ENCODE measurements at places on chromosomes 2 and 18.

DNA sequence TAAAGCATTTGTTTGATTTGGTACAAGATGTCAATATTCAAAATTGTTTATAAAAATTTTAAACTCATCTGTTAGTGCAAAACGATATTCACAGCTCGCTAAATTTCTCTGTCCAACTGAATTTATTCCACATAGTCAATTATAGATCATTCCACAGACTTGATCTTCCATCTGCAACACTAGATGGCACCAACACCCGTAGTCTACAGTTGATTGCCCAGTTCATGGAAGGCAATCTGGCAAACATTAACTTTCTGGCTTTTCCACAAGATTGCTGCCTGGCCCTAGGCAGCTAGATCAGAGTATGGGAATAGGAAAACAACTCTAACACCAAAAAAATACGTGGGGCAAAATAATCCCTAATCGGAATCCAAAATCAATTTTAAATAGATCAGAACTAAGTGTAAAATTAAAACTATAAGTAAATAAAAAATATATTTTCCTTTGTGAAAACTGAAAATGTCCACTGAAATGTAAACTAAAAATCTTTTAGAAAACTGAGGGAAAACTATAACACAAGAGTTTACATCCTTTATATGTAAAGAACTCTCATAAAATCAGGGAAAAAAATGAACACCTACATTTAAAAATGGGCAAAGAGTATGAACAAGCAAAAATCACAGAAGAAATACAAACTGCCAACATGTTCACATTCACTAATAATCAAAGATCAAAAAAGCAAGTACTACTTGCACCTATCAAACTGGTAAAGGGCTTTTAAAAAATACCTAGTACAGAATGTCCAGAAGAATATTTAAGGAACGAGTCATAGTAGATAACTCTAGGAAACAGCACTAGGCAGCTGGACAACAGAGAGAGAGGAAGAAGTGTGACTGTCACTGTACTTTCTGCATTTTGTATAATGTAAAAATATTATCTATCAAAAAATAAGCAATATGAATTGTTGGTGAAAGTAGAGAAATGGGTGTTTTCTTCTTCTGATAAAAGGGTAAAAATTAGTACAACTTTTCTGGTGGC lies 35.0 kb downstream of the RTN4 start:
- DNase-seq = peak; percentile 87

DNA sequence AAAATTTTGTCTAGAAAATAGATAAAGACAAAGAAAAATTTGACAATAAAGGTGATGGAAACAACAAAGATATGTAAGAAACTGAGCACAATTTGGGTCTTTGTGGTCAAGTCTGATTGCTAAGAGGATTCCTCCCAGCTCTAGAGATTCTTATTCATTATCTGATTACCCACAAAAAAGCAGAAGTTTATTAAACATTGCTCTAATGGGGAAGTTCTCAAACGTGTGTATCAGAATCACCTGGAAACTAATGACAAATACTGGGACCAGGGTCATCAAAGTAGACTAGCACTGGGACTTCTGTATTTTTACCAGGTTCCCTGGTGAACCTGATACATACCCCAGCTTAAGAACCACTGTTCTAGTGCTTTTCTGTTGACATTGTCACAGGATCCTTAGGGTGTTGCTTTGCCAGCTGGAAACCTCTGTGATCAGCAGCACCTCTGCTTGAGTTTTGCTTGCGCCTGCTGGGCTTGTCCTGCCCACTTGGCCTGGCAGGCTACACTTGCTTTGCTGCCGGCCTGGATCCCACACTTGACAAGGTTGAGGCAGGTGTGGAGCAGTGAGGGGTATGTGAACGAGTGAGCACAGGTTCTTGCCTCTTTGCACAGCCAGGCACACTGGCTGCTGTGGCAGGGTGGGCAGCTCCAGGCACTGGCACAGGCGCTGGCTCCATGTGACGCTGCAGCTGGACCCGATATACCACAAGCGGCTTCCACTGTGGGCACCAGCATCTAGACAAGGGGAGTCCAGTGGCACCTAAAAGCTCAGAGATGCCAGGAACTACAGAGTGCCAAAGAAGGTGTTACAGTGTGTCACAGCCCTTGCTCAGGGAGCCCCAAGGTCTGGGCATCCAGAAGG lies 6.2 kb upstream of the GORASP2 start:
- DNase-seq = no peak

- no peak for DNase-seq
These were observed 127.3 kb downstream of the HDAC4 start for GRCh38 chr2:239273280-239274234.

- DNase-seq = no peak
These were observed 308.5 kb downstream of the NOL4 start for GRCh38 chr18:33916200-33916599.

DNA sequence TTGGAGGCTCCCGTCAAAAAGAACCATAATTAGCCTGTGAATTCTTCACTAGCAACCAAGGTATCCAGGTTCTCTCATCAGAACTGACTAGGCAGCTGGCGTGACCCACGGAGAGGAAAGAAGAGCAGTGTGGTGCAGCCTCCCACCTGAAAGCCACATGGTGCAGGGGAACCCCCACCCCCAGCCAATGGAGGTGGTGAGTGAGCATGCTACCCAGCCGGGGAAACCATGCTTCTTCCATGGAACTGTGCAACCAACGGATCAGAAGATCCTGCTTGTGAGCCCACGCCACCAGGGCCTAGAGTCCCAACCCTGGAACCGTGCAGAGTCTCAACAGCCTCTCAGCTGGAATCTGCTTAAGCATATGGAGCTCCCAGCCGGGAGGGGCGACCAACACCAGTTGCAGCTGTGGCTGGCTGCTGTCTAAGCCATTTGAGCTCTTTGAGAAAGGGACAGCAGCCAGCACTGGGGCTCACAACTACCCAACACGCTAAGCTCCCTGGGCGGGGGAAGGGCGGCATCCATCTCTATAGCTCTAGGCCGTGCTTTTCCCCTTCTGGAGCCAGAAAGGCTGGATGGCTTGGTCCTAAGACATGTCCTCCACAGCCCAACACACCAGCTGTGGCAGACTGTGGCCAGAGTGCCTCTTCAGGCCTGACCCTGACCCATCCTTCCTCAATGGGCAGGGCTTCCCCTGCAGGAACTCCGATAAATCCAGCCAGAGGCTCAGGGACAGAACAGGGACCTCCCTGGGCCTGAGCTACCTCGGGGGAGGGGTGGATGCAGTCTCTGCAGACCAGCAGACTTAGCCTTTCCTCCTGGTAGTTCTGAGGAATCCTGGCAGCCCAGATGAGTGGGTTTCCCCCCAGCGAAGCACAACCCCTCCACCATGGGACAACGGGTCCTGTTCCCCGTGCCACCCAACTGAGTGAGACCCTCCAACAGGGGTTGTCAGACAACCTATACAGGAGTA lies 151.4 kb upstream of the NXPH2 start:
- DNase-seq = no peak

- DNase-seq = peak; percentile 23
These were observed 184.0 kb downstream of the KCNE4 start for GRCh38 chr2:223235986-223236385.

DNA sequence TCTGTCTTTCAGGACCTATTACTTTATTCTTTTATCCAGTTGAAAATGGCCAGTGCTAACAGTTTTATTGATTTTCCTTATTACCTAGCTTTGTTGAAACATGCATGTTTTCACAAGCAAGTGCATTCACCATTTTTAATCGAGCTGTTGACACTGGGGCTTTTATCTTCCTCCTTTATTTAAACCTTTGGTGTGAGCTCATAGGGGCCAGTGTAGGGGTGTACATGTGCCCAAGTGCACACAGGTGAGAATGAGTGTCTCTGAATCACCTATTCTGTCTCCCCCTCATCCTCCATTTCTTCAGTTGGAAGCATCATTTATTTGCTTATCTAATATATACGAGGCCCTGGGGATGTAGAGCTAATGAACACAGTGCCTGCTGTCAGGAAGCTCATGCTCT lies 199.1 kb downstream of the PRKCE start:
- no peak for DNase-seq

DNA sequence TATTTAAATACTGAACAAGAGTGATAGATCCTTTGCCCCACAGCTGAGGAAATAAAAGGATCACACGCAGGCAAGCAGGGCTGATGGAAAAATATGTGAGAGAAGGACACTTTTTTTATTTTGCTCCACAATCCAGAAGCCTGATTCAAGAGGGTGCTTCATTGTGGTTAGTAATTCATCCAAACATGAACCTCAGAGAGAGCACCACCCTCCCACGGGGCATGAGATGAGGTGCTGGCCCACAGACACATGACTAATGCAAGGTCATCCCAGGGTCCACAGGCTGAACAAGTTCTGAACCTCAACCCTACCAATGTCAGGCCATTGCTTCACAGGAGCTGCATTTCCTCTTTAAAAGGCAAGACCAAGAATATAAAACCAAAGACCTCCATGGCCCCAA lies 239.6 kb downstream of the MREG start:
- DNase-seq = peak; percentile 99

GRCh38 chr2:230896346-230897115 lies 28.5 kb downstream of the GPR55 start:
- no peak for DNase-seq

DNA sequence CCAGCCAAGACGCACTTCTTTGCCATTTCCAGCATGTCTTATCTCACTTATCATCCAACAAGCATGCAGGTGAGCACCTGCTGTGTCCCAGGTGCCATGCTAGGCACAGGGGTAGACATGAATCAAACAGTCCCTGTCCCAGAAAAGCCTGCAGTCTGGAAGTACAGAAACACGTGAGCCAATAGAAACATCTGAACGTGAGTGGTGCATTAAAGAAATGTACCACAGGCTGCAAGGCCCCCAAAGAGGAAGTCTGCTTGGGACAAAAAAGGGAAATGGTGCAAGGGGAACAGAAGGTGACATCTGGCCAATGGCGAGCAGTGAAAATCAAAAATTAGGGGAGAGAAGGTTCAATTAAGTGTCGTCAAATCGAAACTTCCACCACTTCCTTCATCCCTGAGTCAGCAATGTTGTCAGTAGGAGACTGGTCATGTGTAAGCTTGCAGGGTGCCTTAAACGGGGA lies 17.6 kb upstream of the TMEM247 start:
- no peak for DNase-seq

- DNase-seq = no peak
These were observed 56.2 kb downstream of the HNMT start for GRCh38 chr2:138020432-138020831.

DNA sequence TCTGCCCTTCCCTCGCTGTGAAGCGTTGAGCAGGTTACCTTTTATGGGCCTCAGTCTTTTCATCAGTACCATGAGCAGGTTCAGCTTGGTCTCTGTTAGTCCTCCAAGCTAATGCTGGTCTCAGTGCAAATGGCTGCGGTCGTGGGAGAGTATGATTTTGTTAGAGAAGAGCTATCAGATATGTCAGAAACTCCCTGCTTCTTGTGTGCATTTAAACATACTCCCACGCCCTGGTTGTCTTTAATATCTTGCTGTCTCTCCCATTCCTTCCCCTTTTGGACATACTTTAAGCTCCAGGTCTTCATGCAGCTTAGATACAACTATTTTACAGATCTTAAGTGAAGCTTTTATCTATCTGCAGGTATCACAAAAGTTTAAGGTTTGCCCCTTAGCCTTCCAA lies 62.9 kb downstream of the EFR3B start:
- no peak for DNase-seq

DNA sequence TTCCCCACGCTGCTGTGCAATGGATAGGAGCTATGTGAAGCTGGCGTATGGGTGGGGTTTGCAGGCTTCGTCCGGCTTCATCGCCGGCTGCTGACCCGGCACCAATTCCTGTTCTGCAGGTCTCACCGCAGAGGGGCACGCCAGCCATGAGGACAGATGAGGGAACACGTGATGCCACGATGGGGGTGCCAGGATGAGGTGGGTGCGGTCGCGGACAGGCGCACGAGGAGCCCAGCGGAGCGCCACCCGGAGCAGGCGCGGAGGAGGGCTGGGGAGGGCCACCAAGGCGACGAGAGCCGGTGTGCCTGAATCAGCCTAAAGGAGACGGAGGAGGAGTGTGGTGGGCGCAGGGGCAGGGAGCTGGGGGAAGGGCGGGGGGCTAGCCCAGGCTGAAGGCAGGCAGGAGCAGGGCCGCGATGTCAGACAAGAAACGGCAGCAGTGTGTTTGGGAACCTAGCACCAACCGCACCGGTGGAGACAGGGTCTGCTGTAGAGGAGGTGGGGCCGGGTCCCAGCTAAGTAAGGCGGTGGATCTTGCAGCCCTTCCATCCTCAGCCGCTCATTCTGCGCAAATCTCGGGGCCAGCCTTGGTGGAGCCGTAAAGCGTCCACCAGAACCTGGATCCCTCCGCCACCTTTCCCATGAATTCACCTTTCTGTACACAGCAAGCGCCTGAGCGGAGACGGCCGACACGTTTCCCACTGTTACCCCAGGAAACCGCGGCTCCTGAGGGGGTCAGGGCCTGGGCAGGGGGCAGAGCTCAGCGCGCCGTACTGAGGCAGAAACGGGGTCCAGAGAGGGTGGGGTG lies 17.0 kb upstream of the CD8A start:
- peak; percentile 9 for DNase-seq

DNA sequence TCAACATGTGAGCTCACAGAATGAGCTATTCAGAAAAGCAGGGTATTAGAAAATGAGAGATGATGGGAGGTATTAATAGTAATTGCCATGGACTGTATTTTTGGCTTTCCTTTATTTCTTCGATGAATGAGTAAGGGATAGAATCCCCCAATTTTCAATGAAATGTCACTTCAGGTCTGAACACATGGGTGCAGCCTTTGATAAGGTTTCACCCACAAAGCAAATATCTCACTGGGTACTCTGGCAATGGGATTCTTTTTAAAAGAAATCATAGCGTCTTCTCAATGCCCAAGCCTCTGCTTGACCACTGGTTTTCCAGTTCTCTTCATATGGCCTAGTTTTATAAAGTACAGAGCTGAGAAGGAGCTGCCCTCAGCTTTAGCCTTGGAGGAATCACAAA lies 610.5 kb upstream of the FANCL start:
- DNase-seq = no peak

All from fibroblast of mammary gland (primary cell).